ENCODE measurements at places on chromosomes 3 and 15.

DNA sequence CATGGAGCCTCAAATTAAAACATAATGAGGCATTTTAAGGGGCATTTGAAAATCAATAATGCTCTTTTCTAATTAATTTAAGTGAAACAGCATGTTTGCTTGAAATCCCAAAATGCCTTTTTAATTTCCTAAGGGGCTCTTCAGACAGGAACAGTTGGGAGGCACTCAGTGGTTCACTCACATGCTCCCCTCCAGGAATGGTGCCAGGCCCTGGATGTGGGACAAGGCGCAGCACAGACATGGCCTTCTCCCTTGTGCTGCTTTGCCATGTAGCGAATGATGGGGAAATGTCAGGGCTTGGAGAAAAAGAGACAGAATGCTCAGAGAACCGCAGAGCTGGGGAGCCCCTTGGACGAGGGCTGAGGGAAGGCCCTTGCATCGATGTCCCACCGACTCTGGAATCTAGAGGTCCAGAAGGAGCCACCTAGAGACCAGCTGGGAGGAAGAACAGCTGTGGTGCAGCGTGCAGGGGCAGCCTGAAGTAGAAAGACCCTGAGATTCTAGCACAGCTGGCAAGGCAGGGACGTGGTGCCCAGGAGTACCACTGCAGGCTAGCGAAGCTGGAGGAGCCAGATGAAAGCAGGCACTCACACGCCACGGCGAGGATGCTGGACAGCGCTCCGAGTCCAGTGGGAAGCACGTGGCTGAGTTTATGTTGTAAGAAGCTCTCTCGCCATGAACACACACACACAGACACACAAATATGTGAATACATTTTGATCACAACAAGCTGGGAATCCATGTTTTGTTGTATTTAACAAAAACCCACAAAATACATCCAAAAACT is 27.0 kb downstream of the NSMCE3 start:
- DNase-seq: no peak

GRCh38 chr3:108602935-108603294 is 13.4 kb downstream of the DZIP3 start:
- DNase-seq: no peak

GRCh38 chr15:83164771-83165404 is 42.7 kb downstream of the HDGFL3 start:
- DNase-seq: no peak

DNA sequence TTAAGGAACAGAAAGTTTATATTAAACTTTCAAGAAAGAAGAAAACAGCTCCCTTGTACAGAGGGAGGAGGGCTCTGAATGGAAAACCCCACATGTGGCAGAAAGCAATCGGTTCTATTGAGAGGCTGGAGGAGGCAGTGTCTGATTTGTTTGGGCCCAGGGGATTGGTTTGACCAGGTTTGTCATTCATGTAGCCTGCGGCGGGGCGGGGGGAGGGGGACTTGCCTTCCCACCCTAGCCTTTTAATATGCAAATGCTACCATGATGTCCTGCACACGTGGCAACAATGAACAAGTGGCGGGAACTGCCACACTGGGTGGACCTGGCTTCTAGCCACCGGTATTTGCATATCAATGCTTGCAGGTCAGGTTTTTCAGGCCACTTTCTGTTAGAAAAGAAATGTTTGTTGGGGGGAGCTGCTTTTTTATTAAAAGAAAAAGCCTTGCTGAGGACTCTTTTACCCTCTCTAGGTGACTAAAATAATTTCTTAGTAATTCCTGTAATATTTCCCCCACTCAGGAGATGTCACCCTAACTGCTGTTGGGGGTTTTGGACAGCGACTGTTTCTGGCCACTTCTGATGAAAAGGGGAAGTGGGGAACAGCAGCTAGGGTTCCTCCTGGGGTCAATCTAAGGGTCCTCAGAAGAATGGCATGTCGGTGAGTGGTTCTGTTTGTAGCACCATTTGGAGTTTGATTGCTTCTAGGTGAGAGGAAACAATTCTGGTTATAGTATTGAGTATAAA is 691.2 kb downstream of the TBL1XR1 start:
- DNase-seq: no peak

GRCh38 chr3:42544492-42545283 is 37.1 kb downstream of the SEC22C start:
- DNase-seq: no peak

DNA sequence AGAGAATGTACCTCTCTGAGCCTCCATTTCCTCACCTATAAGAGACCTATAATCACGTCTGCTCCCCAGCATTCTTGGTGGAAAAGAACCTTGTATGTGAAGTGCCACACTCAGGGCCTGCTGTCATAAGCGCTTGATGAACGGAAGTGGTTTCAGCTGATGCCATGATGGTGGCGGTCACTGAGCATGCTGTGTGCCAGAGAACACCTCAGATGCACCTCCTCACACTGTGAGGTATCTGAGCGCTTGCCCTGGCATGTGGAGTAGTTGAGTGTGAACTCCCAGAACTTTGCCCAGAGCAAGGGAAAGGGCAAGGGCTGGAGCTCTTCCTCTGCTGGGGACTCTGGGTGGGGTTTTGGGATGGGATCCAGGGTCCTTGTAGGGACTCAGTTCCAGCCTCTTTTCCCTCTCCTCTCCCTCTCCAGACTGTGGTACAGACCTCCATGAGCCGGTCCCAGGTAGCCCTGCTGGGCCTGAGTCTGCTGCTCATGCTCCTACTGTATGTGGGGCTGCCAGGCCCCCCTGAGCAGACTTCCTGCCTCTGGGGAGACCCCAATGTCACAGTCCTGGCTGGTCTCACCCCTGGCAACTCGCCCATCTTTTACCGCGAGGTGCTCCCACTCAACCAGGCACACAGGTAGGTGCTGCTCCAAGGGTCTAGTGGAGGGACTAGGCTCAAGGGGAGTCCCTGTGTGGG is 2.7 kb downstream of the ABHD14A start:
- DNase-seq: no peak
